ENCODE measurements at places on chromosomes 13 and 19.

DNA sequence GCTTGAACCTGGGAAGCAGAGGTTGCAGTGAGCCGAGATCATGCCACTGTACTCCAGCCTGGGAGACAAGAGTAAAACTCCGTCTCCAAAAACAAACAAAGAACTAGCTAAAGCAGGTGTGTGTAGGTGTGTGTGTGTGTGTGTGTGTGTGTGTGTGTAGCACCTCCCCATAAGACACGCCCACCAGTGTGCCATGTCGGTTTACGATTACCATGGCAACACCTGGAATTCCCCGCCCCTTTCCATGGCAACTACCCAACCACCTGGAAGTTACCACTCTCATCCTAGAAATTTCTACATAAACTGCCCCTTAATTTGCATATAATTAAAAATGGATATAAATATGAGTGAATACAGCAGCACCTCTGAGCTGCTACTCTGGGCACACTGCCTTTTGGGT, 80.9 kb upstream of the ADGRE5 start:
- DNase-seq, result no peak

- no peak for DNase-seq
Measured at GRCh38 chr19:47996230-47996727, 1.8 kb downstream of the ELSPBP1 start.

- DNase-seq, result peak; percentile 98
Measured at GRCh38 chr19:53520547-53521372, 17.2 kb upstream of the ZNF331 start.

DNA sequence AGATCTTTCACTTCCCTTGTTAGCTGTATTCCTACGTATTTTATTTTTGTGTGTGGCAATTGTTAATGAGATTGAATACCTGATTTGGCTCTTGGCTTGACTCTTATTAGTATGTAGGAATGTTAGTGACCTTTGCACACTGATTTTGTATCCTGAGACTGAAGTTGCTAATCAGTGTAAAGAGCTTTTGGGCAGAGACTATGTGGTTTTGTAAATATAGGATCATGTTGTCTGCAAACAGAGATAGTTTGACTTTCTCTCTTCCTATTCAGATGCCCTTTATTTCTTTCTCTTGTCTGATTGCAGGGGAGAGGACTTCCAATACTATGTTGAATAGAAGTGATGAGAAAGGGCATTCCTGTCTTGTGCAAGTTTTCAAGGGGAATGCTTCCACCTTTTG, 160.3 kb upstream of the PCDH20 start:
- DNase-seq, result no peak

DNA sequence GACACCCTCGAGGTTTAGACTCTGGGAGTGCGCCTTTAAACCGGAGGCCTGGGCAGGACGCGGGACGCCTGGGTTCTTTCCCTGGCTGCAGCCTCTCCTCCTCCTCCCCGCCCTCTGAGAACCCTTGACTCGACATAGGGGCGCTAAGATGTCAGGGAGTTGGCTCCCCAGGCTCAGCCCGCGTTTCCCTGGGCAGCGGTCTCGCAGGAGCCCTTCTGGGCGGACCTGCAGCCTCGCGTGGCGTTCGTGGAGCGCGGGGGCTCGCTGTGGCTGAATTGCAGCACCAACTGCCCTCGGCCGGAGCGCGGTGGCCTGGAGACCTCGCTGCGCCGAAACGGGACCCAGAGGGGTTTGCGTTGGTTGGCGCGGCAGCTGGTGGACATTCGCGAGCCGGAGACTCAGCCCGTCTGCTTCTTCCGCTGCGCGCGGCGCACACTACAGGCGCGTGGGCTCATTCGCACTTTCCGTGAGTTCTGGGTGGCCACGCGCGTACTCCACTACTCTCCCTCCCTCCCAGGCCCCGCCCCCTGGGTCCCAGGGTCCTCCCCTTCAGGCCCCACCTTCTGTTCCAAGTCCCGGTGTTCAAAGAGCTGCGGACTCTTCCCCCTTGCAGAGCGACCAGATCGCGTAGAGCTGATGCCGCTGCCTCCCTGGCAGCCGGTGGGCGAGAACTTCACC, 1.3 kb downstream of the ICAM5 start:
- DNase-seq, result peak; percentile 59

DNA sequence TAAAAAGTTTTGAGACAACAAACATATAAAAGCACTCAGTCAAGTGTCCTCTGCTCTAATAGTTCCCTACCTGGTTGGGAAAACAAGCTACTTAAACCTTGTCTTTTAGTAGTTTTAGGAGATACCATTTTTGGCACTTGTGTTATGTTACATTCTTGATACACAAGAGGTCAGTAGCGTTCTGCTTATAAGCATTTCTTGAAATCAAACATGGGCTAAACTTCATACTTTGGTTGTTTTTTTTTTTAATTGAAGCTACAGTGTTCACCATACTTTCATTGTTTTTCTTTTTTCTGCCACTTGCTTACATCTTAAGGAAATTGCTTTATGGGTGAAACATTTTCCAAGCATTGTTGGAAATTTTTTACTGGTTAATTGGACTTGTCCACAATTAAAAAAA, 12.9 kb downstream of the NHLRC3 start:
- no peak for DNase-seq

DNA sequence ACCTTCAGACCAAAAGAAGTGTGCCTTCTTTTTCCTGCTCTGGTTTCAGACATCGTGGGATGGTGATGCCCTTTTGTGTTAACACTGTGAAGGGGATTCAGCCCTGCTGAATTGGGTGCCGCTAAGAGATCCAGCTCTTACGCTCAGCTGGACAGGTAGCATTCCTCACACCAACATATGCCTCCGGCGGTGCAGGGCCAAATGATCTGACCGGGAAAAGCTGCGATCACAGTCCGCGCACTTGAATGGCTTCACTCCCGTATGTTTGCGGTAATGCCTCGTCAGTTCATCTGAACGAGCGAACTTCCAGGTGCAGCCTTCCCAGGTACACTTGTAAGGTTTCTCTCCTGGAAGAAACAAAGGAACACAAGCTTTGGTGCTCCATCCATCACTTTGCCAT, 438.9 kb downstream of the KLF12 start:
- no peak for DNase-seq

- no peak for DNase-seq
Measured at GRCh38 chr13:113667771-113668490, 912 bp downstream of the GRK1 start.

DNA sequence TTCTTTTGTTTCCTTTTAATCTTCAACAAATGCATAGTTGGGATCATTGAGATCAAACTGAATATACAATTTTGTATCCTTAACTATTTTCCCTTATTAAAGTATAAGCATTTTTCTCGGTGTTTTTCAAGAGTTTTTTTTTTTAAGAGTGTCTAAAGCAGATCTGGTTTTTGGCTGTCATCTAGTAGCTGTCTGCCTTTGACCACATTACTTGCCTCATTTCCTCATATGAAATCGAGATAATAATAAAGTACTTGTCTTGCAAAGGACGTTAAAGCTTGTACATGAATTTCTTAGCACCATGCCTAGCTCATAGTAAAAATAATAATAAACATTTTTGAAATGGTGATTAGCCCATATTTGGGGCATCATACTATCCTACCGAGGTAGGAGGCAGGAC, 121.2 kb downstream of the PDS5B start:
- DNase-seq, result no peak

DNA sequence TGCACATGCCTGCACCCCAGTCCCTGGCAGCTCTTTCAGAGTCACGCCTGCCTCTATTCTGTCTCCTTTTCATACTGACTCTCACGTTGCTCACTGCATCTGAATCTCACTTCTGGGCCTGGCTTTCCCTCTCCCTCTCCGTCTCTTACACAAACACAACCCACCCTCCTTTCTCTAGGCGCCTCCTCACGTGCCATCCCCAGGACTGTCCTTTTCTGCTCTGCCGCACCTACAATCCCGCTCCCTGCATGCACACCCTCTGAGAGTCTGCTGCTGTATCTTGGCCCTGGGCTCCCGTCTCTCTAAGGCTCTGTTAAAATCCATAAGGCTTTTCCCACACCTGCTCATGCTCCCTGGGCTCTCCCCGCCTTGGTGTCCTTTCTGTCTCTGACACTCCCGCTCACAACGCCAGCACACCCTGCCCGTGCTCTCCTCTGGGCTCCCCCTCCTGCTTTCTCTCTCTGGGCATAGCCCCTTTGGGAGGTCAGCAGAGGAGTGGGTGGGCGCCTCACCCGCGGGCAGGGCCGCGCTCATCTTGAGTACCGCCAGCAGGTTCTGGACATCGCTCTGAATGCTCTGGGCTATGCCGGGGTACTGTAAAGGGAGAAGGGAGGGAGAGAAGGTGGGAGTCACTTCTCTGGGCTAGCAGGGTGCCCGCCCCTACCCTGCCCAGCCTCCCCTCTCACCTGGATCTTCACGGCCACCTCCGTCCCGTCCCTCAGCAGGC, 12.7 kb upstream of the NUMBL start:
- DNase-seq, result no peak

GRCh38 chr13:96988441-96988840, 5.8 kb downstream of the OXGR1 start:
- DNase-seq, result no peak

- DNase-seq, result no peak
Measured at GRCh38 chr19:32068793-32069192, 276.6 kb upstream of the ZNF507 start.

DNA sequence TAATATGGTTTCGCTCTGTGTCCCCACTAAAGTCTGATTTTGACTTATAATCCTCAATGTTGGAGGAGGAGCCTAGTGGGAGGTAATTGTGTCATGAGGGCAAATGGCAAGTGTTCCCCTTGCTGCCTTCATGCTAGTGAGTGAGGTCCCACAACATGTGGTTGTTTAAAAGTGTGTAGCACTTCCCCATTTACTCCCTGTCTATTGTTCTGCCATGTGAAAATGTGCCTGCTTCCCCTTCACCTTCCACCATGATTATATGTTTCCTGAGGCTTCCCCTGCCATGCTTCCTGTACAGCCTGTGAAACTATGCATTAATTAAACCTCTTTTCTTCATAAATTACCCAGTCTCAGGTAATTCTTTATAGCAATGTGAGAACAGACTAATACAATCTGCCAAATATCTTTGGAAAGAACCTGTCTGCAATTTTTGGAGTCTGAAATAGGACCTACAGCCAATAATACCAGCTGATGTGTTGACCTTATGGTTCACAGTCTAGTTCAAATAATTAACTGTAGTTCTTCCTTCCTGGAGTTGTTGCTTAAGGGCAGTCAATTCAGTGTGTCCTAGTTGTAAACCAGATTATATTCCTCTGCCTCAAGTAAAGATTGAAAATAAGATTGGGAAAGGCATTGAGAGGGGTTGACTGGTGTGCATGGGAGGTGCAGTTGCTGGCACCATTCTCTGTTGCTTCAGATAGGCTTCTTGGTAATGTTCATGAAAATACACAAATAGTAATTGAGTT, 1442.9 kb downstream of the SLITRK1 start:
- DNase-seq, result no peak

GRCh38 chr13:80048030-80048429, 292.9 kb downstream of the SPRY2 start:
- DNase-seq, result no peak

- peak; percentile 17 for DNase-seq
Measured at GRCh38 chr19:56955637-56956216, 115.2 kb upstream of the PEG3 start.

- no peak for DNase-seq
Measured at GRCh38 chr13:53340505-53341143, 312.0 kb downstream of the OLFM4 start.

DNA sequence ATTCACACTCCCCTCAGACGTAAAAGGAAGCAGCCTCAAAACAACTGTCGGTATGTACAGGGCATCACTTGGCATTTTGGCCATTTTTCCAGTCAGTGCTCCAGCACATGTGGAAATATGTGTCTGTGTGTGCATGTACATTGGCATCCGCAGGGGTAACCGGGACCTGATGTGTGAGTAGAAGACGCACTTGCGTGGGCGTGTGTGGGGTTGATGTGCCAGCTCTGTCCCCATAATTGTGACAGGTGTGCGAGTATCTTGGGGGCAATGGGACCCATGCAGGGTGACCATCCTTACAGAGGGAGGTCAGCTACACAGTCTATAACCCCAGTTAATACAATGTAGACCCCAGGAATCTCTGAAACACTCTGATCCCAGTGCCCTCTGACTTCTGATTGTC, 7.3 kb upstream of the ZNF331 start:
- no peak for DNase-seq

GRCh38 chr19:10975374-10976130, 14.7 kb downstream of the SMARCA4 start:
- DNase-seq, result no peak

GRCh38 chr19:11069561-11069960, 19.7 kb upstream of the LDLR start:
- DNase-seq, result no peak

GRCh38 chr19:36771261-36772231, 1.1 kb downstream of the ZNF850 start:
- DNase-seq, result peak; percentile 60

GRCh38 chr13:98297051-98297450, 120.0 kb upstream of the RNF113B start:
- no peak for DNase-seq
